Activated T-helper 9 cell treated with anti-CD3 and anti-CD28 coated beads, Interleukin-2, amount 50 U/mL, for 16 hours (primary cell): ENCODE measurements at places on chromosomes 6 and 20.

DNA sequence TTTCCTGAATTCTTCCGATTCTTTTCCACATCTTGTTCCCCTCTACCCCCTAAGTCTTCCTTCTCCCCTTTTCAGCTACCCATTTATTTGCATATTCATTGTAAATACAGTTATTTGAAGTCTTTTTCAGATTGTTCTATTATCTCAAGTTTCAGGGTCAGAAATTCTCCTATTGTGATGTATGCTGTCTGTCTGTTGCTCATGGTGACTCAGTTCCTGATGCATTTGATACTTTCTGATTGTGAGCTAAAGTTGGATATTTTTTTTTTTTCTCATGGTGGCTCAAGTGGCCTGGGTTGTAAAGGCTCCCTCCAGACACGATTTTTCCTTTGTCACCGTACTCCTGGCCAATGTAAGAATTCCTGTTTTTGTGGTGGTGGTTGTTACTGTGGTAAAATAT, 4.9 kb upstream of the PI16 start:
- DNase-seq = no peak

DNA sequence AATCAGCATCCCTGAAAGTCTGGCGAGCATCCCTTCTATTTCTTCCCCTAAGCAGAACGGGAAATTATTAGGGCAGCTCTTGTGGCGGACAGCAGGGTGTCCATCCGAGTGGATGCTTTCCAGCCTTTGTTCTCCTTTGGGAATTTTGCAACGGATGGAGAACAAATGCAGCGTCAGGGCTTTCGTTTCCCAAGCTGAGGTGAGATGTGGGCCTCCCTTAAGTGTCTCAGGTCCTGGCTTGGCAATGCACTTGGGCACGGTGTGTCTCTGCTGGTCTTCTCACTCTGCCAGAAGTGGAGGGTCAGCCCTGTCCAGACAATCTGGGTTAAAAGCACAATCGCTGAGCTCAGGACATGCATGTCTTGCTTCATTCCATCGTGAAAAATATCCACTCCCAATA, 43.5 kb downstream of the FOXA2 start:
- no peak for DNase-seq

- no peak for DNase-seq
Measured at GRCh38 chr6:99426451-99426757, 1.3 kb upstream of the PNISR start.

- DNase-seq = no peak
Measured at GRCh38 chr6:44007818-44008621, 119.2 kb downstream of the MRPL14 start.

- DNase-seq = no peak
Measured at GRCh38 chr6:156557251-156557910, 219.8 kb upstream of the ARID1B start.

DNA sequence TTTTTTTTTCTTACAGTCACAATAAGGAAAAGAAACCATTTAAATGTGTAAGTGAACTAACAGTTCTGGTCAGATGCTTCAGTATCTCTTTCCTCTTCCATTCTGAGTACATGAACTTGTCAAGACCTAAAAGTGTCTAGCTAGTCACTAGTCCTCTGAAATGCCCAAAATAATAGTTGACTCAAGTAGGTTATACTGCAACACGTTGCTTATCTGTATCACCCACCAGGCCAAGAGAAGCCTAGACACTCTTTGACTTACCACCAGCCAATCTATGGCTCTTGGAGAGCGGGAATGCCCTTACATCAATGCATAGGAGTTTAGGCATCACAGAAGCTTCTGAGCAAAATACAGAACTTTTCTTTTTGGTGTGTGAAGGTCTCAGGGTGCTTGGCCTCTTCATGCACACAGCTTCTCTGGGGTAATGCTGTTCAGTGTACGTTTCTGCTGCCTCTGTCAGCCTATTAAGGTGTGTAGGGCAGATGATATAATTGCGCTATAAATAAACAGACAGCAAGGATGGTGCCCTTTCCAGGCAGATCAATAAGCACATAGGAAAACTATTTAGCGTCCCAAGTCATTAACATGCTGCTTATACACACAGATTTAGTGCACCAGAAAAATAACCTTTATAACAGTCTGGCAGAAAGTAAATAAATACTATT, 7.8 kb upstream of the GFOD1 start:
- DNase-seq = no peak

GRCh38 chr6:13495818-13496217, 8.4 kb upstream of the GFOD1 start:
- DNase-seq = no peak

GRCh38 chr20:46376196-46376785, 30.1 kb downstream of the ELMO2 start:
- DNase-seq = no peak

DNA sequence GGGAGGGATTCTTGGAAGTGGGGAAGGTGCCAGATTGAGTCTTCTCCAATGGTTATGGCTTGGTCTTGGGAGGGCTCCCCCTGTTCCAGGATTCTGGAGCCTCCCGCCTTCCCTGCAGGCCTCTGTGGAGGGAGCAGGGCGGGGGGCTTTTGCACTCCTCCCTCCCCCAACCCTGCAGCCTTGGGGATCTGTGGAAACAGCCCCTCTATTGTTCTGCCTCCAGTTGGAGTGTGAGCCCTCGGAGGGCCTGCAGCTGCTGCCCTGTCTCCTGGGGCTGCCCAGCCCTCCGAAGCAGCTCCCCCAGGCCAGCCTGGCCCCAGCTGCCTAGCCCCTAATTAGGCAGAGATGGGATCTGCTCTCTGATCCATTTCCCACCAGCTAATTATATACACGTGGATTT, 14.7 kb downstream of the FAM110A start:
- DNase-seq = no peak

DNA sequence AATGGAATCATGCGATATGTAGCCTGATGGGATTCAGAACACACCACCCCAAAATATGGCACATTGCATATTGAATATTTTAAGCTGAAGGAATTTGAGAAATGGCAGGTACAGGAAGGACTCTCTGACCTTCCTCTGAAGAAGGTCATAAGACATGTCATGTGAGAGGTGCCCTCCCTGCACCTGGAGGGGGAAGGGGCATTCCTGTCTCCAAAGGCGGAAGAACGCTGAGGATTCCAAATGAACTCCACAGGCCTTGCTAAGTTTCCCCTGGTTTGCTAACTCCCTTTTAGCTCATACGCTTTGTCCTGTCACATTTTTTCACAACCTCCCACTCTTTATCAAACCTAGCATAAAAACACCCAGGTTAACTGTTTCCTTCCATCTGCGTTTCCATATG, 347.8 kb downstream of the CDKAL1 start:
- no peak for DNase-seq

DNA sequence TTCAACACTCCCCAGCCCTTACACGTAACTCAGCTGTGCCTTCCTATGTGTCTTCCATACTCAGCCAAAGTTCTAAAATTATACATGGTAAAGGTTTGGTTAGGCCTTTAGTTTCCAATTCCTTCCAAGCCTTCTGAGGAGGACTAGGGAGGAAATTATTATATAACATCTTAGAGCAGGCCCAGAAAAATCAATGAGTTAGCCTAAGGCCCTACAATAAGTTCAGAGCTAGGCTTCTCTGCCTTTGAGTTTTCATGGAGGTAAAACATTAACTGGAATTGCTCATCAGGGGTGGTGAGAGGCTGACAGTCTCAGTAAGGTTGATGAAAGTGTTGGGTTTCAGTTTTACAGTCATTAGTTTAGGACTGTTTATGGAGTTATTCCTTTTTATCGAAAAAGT, 286.0 kb downstream of the ADGB start:
- DNase-seq = no peak

GRCh38 chr6:56659721-56660380, 17.2 kb upstream of the DST start:
- DNase-seq = no peak

GRCh38 chr6:100185615-100186014, 191.6 kb upstream of the MCHR2 start:
- no peak for DNase-seq

DNA sequence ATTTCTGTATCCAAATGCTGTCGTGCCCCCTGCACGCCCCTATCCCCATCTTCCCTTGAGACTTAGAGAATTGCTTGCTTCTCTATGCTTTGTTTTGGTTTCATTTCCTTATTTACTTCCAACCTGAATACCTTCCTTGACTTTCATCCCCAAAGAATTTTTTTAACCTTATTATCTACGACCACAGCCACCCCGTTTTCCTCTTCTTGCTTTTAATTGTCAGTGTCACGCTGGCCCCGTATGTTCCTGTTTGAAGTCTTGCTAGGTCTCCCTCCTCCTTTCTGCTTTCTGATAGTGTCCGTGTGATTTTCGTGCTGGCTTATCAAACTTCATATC, 40.1 kb downstream of the RNF217 start:
- DNase-seq = no peak

DNA sequence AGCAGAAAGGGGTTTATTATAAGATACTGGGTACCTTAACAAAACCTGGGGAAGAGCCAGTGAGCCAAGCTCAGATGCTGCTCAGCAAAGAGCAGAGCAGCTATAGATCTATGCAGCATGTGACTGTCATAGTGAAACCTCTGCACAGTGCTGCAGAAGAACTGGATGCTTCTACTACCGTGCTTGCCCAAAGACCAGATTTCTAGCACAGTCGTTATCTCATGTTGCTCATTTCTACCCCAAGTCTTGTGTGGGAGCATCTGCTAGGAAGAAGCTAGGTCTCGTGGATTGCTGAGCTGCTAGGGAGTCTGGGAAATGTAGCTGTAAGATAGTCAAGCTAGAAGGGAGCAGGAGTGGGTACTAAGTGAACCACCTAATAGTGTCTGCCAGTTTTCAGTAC, 31.7 kb upstream of the GNRH2 start:
- DNase-seq = no peak

DNA sequence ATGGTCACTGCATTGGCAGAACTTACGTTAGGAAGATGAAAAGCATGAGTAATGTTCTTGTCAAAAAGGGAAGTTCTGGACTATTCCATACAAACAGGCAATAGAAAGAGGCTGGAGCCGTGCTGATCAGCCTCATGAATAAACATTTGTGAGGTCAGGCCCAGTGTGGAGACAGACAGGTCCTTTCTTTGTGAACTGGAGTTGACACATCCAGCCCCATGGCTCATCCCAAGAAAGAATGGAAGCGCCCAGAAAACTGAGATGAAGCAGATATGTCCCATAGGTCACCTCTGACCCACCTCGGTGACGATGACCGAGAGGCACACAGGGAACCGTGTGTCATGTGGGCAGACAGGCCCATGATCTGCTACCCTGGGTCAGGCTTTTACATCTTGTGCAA, 276.0 kb upstream of the SGK1 start:
- DNase-seq = no peak

DNA sequence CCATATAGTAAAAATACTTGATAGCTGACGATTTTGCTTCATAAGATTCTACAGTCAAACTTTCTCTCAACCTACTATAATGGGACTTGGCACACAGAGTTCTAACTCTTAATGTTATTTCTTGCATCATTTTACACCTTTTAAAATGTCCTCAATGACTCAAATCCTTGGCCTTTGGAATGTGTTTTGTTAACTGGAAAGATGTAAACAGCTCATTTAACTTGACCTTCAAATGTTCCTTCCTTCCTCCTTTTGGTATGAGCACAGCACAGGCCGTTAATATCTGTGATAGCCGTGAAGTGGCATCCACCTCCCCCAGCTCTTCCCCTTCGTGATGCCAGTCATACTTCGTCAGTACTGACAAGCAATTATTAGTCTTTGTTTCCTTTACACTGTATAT, 972.0 kb upstream of the CITED2 start:
- DNase-seq = no peak

- no peak for DNase-seq
Measured at GRCh38 chr6:73309535-73309784, 44.6 kb downstream of the DPPA5 start.

- DNase-seq = no peak
Measured at GRCh38 chr6:163248051-163248450, 166.5 kb upstream of the QKI start.

- DNase-seq = no peak
Measured at GRCh38 chr20:52193886-52194545, 2.4 kb upstream of the ZFP64 start.

DNA sequence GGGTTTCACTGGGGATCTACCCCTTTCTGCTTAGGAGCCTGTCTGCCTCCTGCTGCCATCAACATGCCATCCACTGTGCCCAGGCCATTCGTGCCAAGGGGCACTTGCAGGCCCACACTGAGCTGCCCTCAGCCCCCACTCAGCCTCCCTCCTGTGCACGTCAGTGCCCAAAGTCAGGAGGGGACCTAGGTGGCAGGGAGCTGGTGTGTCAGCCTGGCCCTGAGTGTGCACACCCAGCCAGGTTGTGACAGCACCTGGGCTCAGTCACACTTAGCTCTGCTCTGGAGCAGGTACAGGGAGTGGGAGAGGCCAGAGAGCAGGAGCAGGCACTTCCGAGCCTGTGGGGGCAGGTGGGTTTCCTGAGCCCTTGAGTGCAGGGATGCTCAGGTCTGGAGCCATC, 63.6 kb upstream of the SYNCRIP start:
- DNase-seq = no peak

GRCh38 chr6:44696686-44697085, 309.2 kb downstream of the CDC5L start:
- no peak for DNase-seq

GRCh38 chr6:26561533-26562466, 23.6 kb downstream of the HMGN4 start:
- no peak for DNase-seq

DNA sequence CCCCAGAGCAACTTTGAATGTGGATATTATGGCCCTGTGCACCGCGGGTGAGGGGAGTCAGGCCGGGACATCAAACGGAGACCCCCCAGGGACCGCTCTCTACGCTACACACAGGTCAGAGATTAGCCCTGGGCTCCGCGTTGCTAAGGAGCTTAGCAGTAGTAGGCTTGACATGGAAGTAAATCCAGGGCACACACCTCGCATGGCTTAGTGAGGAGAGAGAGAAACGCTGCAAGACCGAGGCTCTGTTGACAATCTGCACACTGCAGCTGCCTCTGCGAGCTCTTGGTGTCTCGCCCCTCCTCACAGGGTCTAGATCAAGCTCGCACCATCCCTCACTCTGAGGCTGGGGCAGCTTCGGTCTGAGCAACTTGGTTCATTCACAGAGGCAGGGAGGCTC, 116.1 kb upstream of the CDH4 start:
- no peak for DNase-seq

DNA sequence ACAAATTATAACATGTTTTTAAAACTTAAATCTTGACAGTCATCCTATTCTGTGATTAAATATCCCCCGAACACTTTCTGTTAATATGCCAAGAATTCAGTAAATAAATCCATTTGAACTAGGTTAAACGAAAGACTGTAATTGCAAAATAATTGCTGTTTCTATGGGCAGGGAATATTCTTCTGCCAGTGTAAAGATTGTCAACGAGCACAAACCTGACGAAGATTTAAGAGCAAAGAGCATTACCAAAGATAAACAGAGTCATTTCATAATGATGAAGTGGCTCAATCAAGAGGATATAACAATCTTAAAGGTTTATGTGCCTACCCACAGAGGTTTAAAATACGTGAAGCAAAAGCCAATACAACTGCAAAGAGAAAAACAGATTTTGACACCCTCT, 76.3 kb upstream of the ADGRG6 start:
- DNase-seq = no peak

DNA sequence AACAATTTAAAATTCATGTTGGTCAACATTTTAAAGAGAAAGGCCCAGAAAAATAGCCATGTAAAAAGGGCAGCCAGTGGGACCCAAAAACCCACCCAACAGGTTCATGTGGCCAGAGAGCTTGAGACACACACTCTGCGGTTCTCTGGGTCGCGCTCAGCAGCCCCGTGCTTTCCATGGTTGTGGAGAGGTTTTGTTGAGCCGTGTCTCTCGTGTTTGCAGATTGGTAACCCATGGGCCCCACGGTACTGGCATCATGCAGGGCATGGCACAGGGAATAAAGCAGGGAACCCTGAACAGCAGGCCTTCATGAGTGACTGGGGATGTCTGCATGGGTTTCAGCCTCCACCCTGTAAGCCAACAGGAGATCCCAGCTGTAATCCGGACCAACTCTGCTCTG, 127.7 kb upstream of the CST7 start:
- DNase-seq = no peak
